ENCODE measurements at places on chromosomes 5 and 9.

GRCh38 chr5:172802567-172803176 lies 31.4 kb upstream of the ERGIC1 start:
- no peak for DNase-seq

GRCh38 chr5:124927735-124928134 lies 181.3 kb upstream of the ZNF608 start:
- DNase-seq: no peak

DNA sequence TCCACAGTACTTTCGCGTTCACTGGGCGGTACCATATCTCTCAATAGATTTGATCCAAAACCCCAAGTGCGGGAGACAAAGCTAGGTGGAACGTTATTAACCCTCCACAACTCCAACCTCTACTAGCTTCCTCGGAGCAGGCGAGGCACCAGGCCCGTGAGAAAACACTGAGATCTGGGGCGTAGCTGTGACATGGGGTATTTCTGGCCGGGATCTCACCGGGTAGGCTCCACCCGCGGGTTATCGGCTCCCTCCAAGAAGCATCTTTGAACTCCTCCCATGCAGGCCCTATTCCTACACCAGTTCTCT lies 350 bp upstream of the SLC25A46 start:
- DNase-seq: peak; percentile 72

GRCh38 chr5:171823269-171823668 lies 37.7 kb downstream of the SMIM23 start:
- no peak for DNase-seq

DNA sequence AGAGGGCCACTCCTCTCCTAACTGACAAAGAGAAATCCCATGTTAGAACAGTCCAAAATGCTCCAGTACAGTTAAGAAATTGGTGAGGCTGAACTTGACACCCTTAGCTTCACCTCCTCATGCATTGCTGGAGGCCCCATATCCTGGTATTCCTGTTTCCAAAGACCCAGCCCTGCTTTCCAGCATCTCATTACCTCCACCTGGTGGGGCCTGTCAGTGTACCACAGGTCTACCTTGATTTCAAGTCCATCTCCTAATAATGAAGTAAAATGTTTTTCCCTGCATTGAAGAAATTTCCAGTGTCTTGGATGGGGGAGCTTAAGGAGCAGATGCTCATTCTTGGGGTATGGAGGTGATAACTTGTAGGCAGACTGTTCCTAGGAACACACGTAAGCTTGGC lies 70.6 kb upstream of the S1PR3 start:
- DNase-seq: no peak

GRCh38 chr5:158297002-158297527 lies 438.1 kb upstream of the CLINT1 start:
- DNase-seq: no peak

- DNase-seq: no peak
Measured at GRCh38 chr9:87122947-87123685, 175.8 kb upstream of the GAS1 start.

DNA sequence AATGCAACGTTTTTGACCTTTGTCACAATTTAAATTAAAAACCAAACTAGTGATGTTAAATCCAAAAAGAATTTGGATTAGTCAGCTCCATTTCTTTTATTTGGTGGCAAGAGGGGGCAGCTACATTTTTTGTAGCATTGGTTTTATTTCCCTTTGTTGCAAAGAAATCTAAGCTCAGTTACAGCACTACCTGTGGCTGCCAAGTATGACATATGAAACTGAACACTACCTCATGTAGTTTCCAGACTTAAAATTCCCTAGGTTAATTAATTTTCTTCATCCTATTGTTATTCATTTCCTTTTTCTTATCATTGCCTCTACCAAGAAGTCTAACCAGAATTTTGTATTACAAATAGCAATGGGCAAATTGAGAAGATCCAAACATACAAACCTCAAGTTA lies 393.5 kb downstream of the BRINP1 start:
- no peak for DNase-seq

All from activated CD8-positive, alpha-beta memory T cell treated with anti-CD3 and anti-CD28 coated beads, Interleukin-2, amount 50 U/mL, for 48 hours (primary cell).